HTR-8/SVneo (cell line): ENCODE measurements at places on chromosomes 3 and 15.

DNA sequence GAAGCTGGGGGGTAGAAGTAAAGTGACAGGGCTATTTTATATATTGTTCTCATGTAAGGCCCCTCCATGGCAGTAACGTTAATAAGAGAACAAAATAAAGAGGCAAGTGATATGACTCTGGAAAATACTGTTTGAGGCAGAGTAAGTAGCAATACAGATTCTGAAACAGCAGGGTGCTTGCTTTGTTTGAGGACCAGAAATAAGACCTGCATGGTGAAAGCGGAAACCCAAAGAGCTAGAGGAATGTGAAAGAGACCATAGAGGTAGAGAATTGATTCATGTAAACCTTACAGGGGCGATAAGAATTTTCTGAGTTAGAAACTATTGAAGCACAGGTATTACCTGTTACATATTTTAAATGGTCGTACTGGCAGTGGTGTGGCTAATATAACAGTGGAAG, 1517.1 kb downstream of the SI start:
- DNase-seq = no peak

GRCh38 chr3:44477312-44478030, at the start of gene ZNF445:
Gene ZNF445, minus strand, starts transcription at chr3:44477670. Its CDS starts 22,121 bp downstream, at chr3:44455549.
- peak; percentile 81 for DNase-seq

GRCh38 chr3:182962166-182962565, 18.2 kb downstream of the DCUN1D1 start:
- DNase-seq = no peak

DNA sequence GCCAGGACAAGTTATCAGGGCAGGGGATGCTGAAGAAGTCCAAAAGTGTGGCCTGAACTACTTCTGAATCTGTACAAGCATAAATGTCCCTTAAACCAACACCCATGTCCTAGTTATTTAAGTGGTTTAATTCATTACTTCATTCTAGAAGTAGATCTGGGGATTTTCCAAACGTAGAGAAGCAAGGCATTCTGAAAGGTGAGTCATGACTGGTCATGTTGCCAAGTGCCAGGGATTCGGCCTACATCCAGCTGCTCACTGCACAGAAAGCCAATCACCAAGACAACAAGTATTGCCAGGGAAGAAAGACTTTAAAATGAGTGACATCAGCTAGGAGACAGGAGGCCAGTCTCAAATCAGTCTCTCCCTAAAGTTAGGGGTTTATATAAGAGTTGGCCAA, 396.6 kb downstream of the GABRB3 start:
- no peak for DNase-seq

DNA sequence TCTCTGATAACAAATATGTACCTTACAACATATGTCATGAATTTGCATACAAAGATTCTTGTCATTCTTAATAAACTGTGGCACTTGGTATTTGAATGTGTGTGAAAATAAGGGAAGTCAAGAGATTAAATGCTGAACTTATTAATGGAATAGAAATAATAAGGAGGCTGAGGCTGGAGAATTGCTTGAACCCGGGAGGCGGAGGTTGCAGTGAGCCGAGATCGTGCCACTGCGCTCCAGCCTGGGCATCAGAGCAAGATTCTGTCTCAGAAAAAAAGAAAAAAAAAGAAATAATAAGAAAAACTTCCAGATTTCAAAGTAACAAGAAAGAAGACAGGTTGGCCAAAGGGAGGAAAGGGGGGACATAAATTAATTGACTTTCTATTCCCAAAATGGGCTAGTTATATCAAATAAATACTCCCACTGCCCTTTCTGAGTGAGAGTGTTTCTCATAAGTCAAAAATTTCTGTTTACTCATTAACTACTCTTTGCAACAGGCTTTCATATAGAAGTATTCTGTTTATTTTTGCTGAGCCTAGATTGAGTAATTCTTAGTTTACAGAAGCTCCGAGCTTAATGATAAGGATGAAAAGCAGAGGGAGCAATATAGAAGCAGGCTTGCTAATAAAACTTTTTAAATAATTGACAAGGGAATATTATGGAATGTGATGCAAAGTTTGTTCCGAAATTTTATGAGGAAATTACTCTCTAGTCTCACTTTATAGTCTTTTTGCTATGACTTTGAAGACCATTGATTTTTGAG, 25.6 kb downstream of the KNG1 start:
- no peak for DNase-seq

DNA sequence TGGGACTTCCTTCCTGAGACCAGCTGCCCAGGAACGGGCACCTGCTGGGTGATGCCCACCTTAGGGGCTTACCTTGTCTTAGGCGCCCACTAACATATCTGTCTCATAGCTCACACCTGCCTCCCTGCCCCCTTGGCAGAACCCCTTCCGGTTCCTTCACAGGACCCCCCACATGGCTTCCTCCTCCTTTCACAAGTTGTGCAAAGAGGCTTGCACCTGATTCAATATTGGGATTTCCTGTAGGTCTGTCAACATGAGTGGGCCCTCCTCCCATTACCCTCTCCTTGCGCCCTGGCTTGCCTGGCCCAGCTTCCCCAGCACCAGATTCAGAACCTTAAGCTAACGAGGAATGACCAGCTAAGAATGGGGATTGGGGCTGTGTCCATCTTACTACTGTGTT, 633 bp downstream of the THPO start:
- DNase-seq = no peak

DNA sequence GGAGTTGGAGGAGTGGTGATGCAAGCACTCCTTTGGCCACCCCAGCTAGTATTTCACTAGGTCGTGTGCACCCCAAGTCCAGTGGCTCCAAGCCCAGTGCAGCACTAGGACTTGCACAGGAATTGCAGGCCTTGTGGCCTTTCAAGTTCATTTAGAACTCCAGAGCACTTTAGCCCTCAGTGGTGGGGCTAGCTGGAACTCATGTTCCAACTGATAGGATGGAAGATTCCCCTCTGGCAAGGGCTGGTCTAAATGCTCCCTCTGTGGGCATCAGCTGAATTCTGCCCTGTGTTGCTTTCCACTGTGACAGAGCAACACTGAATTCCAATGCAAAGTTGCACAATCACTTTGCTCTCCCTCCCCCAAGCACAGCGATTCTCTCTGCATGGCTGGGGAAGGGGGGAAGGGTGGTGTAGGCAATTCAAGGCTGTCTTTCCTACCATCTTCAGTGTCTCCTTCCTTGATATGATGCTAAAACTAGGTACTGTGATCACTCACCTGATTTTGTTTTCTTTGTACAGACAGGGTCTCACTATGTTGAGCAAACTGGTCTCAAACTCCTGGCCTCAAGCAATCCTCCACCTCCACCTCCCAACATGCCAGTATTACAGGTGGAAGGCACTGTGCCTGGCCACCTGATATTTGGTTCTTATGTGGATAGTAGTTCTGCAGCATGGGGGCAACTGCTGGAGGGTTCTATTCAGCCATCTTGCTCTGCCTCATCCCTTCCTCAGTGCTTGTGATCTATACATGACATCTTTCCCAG, 10.3 kb downstream of the USF3 start:
- no peak for DNase-seq

DNA sequence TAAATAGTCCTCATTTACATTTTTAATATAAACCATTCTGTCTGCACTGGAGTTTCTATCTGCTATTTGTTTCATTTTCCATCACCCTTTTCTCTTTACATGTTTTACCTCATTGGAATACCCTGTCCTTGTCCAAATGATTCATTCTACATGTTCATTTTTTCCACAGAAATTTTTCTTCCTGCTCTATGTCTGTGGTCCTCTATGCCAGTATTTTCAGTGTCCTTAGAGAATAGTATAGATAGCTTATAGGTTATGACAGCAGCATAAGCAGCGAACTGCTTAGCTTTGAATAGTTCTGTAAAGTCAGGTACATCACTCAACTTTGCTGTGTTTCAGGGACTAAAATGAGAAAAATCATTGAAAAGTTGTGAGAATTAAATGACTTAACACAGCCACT, 742.3 kb upstream of the CBLB start:
- DNase-seq = no peak

- no peak for DNase-seq
Measured at GRCh38 chr3:116263842-116264545, 181.3 kb downstream of the LSAMP start.

- no peak for DNase-seq
Measured at GRCh38 chr15:69813881-69814280, 283.8 kb downstream of the TLE3 start.

DNA sequence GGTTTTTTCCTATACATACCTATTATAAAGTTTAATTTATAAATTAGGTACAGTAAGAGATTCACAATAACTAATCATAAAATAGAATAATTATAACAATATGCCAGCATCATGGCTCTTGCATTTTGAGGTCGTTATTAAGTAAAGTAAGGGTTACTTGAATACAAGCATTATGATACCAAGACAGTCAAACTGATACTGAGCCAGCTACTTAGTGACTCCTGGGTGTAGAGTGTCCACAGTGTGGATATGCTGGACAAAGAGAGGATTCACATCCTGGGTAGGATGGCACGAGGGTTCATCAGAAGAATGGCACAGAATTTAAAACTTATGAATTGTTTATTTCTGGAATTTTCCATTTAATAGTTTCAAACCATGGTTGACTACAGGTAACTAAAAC, 157.2 kb upstream of the IL12A start:
- DNase-seq = no peak

- DNase-seq = peak; percentile 45
Measured at GRCh38 chr3:11718637-11719405, 75.1 kb upstream of the VGLL4 start.

- no peak for DNase-seq
Measured at GRCh38 chr3:66267906-66268305, 47.1 kb downstream of the SLC25A26 start.

- no peak for DNase-seq
Measured at GRCh38 chr15:81908111-81908510, 137.7 kb downstream of the MEX3B start.

DNA sequence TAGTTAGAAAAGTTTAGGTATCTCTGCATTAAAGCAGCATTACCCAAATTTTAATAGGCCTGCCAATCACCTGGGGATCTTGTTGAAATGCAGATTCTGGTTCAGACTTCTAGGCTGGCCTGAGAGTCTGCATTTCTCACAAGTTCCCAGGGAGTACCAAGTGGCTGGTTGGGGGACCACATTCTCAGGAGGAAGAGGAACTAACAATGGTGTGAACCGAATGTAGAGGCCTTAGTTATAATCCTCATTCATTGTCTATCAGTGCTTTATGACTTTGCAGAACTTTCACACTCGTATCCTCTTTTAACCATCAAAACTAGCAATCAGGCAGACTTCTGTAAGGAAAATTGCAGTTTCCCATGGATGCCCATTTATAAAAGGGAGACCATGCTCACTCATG, 38.2 kb upstream of the UBE2E1 start:
- DNase-seq = no peak

DNA sequence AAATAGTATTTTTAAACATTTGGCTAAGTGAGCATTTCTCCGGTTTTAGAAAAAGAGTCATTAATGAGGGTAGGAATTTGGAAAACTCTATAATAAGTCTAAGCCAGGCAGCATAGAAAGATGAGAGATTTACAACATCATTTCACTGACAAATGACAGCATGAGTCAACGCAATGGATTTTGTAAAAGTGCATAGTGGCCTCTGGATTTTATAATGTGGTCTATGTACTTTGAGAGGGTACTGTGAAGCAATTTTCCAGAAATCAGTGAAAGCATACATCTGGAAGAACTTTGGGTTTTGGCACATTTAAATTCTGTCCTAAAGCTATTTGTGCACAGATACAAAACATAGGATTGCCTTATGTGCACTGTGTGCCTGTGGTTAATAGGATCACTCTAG, 130.8 kb upstream of the CCNL1 start:
- peak; percentile 67 for DNase-seq

- DNase-seq = no peak
Measured at GRCh38 chr3:39804951-39805350, 4.5 kb upstream of the MYRIP start.

- peak; percentile 44 for DNase-seq
Measured at GRCh38 chr3:10753964-10754363, 62.1 kb upstream of the SLC6A11 start.

GRCh38 chr3:152443212-152444023, 174.7 kb downstream of the MBNL1 start:
- DNase-seq = no peak

- no peak for DNase-seq
Measured at GRCh38 chr3:52121813-52122212, 32.4 kb downstream of the POC1A start.

- no peak for DNase-seq
Measured at GRCh38 chr3:88167704-88168103, 17.9 kb downstream of the C3orf38 start.

DNA sequence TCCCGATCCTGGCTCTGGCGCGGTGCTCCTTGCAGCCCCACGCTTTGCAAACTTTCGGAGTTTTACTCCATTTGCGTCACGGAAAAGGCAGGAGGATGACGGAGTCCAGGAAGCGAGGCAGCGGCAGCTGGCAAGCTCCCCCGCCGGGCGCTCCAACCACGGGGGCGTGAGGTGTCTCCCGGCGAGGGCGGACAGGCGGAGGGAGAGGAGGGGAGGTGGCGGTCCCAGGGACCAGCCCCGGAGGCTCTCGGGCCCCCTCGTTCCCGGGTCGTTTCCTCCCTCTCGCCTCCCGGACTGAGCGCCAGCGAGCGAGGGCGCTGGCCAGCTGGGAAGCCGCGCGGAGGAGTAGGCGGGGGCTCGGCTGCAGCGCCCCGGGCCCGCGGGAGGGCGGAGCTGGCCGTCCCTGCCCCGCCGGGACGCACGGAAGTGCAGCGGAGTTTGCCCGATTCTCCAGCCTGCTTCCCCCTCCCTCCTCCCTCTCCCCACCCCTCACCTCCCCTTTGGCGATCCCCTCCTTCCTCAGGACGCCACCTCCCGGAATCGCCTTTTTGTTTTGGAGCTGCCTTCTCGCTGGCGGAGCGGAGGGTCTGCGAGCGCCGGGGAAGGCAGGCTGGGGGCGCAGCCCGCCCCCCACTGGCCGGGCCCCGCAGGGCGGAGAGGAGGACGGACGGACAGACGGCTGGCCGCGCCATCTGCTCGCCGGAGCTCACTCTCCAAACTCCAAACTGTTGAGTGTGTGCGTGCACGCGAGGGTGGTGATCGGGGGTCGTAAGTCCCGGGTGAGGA, at the start of gene SNX33:
Gene SNX33, plus strand, starts transcription at position 543 of the 786 bp plus-strand sequence. CDS start 1,191 bp downstream, outside the sequence.
- peak; percentile 66 for DNase-seq

- DNase-seq = no peak
Measured at GRCh38 chr3:30915782-30916181, 21.3 kb upstream of the GADL1 start.

- DNase-seq = no peak
Measured at GRCh38 chr3:23916152-23916885, 471 bp downstream of the NKIRAS1 start.

DNA sequence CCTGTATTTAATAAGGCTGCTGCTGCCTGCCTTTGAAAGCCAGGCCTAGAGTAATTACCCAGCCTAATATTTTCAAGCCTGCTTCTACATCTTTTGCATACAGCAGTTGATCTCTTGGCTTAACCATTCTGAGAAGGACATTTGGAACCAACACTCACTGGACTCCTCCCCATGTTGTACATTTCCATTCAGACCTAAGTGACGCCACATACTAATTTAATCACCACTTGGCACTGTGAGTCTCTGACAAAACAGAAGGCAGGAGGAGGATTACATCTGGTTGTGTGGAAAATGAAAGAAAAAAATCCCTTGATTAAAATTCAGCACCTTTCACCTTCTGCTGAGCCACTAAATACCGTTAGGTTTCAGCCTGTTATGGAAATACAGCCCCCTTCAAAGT, 102.2 kb upstream of the ARRDC4 start:
- DNase-seq = no peak

- DNase-seq = peak; percentile 12
Measured at GRCh38 chr3:163622384-163622783, 1455.9 kb downstream of the SI start.

- DNase-seq = no peak
Measured at GRCh38 chr15:50229336-50229735, 36.2 kb downstream of the HDC start.

GRCh38 chr3:129116482-129116946, 5.1 kb downstream of the RAB43 start:
- no peak for DNase-seq

GRCh38 chr3:191523148-191523547, 62.2 kb downstream of the PYDC2 start:
- DNase-seq = no peak
